T-helper 2 cell (primary cell): ENCODE measurements at places on chromosomes 6 and 20.

DNA sequence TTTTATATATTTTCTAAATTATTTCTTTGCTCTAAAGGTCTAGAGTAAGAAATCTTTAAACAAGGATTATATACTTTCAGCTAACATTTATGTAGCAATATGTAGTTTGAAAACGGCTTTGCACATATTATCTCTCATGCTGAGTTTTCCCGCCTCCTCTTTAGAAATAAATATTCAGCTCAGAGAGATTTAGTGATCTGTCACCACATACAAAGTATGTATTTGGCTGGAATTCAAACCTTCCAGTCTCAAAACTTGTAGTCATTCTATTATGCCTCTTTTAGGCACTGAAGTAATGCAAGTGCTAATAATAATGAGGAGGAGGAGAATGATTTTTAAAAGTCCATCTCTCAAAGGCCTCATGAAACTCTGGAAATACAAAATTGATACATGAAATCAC is 525.0 kb downstream of the GRIK2 start:
- no peak for DNase-seq

DNA sequence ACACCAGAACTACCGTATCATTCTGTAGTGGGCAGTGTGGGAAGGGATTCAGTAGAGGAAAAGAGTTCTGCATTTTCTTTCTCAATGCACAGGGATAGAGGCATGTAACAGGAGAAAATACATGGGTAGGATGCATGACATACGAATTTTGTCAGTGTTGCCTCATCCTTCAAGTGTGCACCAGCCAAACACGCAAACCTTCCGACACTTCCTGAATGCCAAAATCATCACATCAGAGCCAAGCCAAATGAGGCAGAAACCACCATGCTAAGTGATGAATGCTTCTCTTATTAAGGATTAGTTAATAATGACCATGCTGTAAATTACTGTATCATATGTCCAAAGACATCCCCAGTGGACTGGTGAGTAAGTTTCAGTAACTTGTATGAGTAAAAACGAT is 27.3 kb downstream of the RAMACL start:
- DNase-seq, result no peak

DNA sequence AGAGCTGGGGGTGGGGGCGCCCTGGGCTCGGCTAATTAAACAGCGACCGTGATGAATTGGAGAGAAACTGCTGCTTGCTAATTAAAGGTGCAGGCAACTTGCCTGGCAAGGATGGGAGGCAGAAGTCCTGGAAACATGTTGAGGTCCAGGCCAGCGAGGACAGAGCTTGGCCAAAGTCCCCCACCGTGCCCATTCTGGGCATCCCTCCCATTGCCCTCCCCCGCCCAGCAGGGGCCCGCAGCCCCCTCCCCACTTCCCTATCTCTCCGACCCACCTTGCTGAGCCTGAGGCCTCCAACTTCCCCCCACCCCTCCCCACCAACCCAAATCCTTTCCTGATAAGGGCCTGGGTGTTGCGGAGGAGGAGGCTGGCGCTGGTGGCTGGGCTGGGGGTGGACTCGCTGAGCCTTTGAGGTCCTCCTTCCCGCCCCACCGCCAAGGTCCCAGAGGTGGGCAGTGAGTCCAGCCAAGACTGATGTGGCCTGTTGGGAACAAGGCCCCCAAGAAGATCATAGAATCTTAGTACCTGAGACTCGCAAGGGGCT is 23.3 kb downstream of the C20orf203 start:
- DNase-seq, result no peak

DNA sequence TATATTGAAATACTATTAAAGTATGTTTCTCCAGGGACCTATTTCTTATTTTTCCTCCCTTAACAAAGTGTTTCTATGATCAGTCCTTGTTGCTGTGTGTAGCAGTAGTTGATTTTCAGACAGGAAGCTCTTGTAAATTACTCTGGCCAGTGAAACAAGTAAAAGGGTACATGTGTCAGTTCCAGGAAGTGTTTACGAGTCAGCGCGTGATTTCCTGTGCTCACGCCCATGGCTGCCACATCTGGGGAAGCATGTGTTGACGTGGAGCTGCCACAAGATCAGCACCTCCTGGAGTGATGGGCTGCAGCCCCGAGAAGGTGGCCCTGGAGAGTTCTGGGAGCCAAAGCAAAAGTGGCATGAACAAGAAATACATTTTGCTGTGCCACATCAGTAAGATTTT is 38.6 kb upstream of the GGTLC1 start:
- peak; percentile 42 for DNase-seq

DNA sequence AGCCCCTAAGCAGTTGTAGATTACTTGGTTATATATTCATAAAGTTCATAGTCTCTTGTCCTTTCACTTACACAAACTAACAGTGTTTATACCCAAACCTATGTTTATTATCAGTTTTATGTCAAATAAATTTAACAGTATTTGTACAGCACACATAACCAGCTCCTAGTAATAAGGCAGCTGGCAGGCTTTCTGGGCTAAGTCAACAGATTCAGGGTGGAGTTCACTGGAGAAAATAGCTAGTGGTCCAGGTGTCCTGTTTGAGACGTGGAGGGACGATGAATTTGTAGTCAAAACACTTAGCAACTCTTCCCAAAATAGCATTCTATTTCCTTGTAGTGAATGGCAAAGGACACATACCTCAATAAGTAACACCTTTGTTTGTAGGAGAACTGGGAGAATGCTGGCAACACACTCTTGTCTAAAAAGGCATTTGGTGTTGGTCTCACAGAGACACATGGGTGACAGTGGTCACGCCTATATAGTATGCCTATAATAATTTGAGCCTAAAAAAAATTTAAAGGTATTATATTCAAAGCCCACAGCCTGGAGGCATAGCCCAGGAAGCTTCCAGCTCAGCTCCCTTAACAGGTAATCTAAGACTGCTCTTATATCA is 156.4 kb upstream of the CARMIL1 start:
- no peak for DNase-seq

DNA sequence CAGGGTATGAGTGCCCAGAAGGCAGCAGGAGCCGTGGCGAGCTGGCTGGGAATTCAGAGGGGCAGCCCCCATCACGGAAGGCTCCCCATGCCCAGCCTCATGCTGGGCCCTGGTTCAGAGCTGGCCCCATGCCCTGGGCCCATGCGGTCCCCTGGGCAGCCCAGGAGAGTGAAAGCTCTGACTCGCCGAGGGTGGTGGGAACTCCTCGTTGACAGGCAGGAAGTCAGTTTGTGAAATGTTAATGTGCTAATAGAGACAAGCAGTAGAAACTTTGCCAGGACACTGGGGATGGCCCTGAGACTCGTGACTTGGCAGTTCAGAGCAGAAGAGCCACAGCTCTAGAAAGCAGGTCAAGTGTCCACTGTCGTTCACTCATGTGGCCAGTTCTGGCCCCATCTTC is 353.0 kb downstream of the TAF4 start:
- no peak for DNase-seq

DNA sequence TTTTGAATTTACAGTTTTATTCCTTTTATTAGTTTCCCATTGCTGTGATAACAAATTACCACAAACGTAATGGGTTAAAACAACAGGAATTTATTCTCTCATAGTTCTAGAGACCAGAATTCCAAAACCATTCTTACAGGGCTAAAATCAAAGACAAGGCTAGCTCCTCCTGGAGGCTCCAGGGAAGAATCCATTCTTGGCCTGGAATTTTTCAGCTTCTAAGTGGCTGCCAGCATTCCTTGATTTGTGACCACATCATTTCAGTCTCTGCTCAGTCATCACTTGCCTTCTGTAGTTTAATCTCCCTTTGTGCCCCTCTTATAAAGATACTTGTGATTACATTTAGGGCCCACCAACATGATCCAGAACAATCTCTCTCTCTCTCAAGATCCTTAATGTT is 897 bp upstream of the SEL1L2 start:
- no peak for DNase-seq

GRCh38 chr6:159887146-159887545 is 3.6 kb upstream of the MAS1 start:
- DNase-seq, result no peak

DNA sequence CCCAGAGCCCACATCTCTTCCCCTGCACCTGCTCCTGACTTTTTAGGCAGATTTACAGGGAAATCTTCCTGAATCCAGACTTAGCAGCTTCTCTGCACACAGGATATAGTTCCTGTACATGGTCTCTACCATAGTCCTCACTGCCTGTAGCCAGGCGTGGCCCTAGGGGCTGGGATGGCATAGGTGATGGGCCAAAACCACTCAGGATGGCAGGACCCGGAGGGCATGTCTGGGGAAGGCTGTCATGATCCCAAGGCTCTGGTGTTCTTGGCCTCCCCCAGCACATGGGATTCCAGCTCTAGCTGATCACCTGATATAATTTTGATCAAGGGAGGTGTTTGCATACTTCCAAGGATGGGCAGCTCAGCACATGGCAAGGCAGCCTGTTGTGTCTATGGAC is 58.0 kb downstream of the TOX2 start:
- no peak for DNase-seq

DNA sequence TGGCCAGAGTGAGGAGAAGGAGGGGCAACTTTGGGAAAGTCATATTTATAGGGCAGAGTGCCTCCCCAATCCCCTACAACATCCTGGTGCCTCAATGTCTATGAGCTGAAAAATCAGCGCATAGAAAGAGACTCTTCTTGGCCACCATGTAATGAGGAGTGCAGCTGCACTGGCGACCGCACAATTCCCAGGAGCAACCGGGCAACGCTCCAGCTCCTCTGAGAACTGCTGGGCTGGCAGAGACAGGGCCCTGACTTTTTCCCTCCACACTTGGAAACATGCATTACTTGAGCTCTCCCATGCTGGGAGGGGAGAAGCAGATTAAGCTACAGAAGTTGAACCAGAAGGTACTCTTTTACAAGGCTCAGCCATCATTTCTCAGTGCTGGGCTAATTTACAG is 31.4 kb upstream of the MARCKS start:
- DNase-seq, result no peak

GRCh38 chr6:47016909-47017308 is 25.2 kb downstream of the ADGRF1 start:
- DNase-seq, result no peak

GRCh38 chr6:47151232-47151898 is 109.2 kb upstream of the ADGRF1 start:
- no peak for DNase-seq

DNA sequence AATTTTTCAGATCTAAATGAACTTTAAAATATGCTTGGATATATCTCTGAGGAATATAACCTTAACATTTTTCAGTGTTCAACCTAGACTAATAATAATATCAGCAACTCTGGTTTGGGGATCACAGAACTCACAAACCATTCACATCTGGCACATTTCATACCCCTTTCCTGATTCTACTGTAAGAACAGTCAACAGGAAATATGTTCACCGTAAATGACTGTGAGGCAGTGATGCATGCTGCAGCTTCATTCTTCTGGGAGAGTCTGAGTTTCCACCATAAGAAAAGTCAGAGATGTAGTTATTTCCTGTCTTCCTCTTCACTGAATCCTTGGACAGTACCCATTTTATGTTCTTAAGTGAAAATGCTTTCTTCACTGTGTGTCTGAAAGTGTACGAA is 134.2 kb upstream of the IFNGR1 start:
- no peak for DNase-seq

DNA sequence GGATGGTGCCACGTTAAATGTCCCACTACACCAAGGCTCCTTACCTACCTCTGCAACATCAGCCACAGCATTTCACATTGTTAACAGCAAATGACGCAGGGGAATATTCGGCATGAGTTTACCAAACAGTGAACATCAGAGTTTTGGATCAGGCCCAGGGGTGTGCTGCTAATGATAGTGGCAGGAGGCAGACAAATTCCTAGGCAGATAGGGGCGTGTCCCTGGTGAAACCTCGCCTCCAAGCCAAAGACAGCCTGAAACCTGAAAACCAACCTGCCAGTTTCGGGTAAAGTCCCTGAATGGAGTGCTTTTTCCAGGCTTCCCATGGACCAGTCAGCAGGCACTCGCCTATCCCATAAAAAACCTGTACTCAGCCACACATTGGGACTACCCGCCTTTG is 133.6 kb downstream of the SH3BGRL2 start:
- no peak for DNase-seq

DNA sequence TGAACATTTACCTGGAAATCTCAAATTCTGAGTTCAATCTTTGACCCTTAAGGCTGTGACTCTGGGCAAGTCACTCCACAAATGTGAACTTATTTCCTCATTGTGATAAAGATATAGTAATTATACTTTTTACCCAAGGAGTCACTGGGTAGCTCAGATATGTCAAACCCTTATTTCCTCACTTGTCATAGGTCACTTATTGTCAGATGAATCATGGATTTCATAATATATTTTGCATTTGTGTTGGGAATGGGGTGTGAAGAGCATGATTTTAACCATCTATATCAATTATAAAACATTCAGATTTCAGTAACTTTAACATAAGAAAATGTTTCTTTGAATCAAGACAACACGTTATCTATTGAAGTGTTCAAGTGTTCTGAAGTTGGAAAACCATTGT is 3.7 kb upstream of the CARMIL1 start:
- DNase-seq, result no peak

DNA sequence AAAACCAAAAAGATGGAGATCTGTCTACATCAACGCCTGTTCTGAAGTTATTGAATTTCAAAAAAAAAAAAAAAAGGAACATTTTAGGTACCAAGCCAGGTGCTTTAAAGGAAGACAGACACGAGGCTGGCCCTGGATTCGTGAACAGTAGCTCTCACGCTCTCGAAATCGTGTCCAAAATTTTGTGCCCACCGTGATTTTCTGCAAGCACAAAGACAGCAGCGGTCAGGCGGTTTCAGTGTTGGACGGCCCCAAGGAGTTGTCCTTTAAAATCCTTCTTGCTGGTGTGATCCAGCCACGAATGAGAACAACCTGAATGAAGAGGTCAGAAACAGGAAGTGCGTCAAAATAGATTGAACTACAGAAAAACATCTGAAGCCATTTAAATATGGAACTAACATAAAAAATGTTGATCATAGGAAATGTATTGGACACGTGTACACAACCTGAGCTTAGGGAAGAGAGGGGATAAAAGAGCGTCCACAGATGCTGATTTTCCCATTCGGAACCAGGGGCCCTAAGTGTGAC is 78.2 kb downstream of the THBS2 start:
- DNase-seq, result no peak

DNA sequence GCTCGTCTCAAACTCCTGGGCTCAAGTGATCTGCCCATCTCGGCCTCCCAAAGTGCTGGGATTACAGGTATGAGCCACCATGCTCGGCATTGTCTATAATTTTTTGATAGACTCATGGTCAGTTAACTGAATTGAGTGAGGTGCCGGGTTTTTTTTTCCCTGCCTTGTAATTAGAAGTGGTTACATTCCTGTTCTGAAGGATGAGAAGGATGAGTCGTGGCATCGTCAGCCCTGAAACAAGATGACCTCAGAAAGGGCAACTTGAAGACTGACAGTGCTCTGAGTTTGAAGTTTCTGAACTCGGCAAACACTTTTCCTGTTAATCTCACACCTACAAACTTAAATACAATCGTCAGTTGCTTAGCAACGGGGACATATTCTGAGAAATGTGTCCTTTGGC is 158.7 kb upstream of the PDE10A start:
- DNase-seq, result no peak

- no peak for DNase-seq
Measured at GRCh38 chr6:2186516-2186915, 58.9 kb downstream of the GMDS start.

DNA sequence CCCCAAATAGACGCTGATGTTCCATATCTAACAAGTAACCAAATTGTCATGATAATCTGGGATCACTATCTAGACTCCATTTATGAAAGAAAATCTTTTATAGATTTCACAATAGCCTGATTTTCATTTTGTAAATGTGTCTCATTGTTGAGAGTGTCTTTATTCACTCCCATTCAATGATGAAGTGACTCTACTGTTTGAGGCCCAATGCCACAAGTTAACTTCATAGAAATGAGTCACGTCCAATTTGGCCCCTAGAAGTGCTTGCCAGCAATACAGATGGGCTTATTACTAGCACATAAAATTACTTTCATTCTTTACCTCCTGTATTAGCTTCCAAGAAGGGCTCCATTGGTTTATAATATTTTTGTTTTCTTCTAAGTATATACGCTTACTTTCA is 6.3 kb downstream of the IPCEF1 start:
- DNase-seq, result no peak
